M059J (cell line): ENCODE measurements at places on chromosomes 1 and 21.

DNA sequence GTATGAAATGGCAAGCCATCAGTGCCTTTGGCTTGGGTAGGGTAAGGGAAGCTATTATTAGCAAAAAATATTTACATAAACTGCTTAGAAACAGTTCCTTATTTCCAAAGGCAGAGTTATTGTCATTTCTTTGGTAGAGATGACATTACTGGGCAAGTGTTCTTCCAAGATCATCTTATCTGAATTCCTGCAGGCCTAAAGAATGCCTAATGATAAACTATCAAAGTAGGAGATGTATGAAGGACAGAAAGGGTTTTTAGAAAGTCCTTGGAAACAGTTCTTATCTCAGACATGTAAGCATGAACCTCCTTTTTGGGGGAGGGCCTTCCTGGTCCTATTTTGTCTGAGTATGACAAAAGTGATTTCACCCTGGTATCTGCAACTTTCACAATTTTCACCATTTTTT, 5.1 kb upstream of the FRRS1 start:
- no peak for DNase-seq

DNA sequence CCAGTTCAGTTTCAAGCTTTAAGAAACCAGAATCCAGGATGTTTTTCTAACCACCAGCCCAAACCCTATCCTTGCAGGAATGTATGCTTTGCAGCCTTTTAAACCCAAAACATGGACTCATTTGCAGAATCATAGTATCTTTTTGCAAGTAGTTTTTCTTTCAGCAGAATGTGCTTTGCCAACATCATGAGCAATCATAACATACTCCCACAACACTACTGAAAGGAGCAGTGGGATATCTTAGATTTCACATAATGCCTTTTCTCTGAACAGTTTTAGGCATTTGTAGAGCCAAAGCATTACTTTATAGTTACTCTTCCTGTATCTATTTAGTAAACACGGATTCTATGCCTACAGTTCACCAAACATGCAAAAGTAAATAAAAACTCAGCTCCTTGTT, 10.0 kb upstream of the SH2D2A start:
- no peak for DNase-seq

DNA sequence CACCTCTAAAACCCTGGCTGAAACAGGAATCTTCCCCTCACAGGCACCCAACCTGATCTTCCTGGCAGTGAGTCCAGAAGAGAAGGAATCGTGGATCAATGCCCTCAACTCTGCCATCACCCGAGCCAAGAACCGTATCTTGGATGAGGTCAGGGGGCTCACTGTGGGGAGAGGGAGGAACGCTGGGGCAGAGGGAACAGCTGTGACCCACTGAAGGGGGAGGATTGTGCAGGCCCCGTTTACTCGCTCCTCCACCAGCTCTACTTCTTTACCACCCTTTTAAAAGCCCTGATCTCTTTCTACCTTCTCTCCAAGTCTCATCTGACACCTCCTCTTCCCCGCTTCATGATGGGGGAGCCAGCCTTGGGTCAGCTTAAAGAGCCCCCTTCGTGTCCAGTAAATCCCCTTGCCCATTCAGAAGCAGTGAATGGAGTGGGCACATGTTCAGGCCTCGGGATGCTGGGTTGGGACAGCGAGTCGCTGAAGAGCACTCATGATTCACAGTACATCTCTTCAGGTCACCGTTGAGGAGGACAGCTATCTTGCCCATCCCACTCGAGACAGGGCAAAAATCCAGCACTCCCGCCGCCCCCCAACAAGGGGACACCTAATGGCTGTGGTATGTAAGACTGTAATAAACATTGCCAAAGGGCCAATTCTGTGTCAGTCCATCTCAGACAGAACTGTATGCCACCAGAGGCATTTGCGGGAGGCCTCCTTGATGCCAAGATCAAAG, 7.3 kb downstream of the PLEKHO1 start:
- DNase-seq = peak; percentile 93

DNA sequence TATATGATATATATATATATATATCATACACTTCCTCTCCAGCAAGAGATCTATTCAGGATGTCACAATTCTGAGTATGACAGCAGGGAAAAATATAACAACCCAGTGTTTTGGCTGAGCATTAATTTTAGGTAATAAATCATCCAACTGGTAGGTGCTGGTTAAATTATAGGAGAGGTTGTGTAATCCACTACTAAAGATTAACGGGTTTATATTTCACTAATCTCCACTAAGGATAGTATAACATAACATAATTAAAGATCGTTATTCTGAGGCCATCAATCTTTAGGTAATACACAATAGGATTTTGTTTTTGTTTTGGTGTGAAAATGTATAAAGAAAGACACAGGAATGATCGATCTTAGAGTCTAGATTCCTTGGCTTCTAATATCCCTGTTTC, 102.2 kb downstream of the COQ8A start:
- no peak for DNase-seq
